Iris pigment epithelial cell (primary cell): ENCODE measurements at places on chromosomes 12 and 14.
A peak's percentile ranks its signal among the peaks of the same experiment; 100 is the strongest.

- DNase-seq: no peak
Observed at GRCh38 chr12:52350021-52350620, 17.2 kb downstream of the KRT85 start.

GRCh38 chr14:106493962-106494823 is 967.8 kb downstream of the TMEM121 start:
- DNase-seq: no peak

DNA sequence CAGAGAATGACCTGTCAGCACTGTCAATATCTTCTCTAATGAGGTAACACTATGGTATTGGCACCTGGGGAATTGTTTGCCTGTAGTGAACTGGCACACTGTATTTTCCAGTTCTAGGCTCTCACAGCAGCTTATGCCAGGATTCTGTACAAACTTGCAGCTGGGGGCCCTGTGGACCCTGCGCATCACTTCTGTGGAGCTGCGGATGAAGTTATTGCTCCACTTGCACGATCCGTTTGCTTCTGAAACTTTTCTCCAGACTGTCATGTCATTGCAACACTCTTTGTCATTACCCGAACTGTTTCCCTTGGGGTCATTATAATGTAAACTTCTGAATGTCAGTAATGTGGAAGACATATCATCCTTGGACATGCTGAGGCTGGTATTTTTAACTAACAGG is 3.9 kb downstream of the RNASE11 start:
- DNase-seq: no peak

DNA sequence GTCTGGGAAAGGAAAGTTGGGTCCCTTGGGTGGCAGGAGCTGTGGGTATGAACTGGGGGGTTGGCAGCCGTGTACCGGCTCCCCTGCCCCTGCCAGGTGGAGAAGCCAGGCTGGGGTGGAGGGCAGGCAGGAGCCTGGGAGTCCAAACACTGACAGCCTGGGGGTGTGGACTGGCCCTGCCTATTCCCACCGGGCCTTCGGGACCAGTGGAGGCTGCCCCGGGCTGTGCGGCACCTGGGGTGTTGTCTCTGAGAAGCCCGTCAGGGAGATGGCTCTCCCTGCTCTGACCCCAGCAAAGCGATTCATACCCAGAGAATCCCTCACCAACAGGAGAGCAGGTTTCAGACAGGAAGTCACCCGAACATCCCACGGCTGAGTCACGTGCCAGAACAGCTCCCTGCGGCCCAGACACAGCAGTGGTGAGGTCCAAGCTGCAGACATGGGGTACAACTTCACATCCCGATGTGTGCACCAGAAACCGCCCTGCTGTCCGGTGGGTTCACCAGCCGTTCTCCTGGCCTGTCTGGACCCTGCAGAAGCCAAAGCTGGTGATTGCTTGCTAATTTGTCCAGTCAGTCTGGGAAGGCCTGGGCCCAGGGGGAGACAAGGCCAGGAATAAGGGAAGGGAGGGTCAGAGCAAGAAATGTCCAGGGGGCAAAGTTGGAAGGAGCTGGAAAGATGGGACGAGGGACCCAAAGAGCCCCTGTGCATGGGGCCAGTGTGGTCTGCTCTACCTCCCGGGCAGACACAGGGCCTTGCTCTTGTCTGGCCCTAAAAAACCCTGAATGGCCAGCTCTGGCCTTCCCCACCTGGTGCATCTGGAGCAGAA is 2.1 kb upstream of the GPR132 start:
- peak; percentile 56 for DNase-seq

DNA sequence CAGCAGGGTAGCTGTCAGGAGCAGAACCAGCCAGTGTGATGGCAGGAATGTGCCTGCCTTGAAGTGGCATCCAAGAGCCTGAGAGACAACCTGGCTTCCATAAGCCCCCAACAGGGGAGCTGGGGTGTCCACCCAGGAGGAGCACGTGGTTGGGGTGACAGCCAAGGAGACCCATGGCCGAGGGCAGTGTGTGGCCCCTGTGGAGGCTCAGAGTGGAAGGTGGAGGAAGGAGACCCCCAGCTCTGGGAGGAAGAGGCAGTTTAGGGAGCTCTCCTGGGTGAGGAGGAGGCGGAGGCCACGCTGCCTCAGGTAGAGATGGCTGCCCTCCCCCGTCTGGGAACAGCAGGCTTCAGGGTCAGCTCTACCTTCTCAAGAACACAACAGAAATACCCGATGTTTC is 147.0 kb downstream of the CALM1 start:
- no peak for DNase-seq

DNA sequence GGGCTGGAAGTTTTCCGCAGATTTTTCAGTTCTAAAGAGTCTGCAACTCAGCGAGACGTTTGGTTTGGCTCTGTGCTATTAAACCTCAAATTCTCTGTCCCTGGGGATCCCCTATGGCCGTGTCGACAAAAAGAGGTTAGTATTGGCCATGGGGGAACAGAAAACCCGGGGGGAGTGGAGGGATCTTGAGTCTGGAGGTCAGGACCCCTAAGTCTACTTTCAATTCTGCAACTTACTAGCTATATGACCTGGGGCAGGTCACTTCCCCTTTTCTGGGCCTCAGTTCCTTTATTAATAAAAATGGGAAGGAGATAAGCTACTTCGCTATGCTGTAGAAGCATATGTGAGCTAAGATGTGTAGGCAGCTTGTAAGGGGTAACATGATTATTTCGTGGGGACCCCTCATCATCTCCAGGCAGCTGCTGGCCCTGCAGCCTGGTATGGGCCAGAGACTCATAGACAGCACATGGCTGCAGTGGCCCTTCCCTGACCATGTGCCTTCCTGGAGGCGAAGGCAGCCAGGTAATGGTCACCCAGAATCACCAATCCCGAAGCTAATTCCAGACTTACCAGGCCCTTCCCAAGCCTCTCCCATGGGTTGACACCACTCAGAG is 8.6 kb downstream of the ASB2 start:
- no peak for DNase-seq

GRCh38 chr12:49170924-49171323 is 18.0 kb downstream of the TUBA1A start:
- no peak for DNase-seq
